ENCODE measurements at places on chromosomes 3 and 15. TPM values are rescaled to one million over a fixed set of nuclear protein-coding genes. Genes with fewer than 3 reads are reported as not detected.

Gene RBP2
- not detected for polyA plus RNA-seq

Gene SERPINI2
- polyA plus RNA-seq: not detected

Gene HCN4
- polyA plus RNA-seq: not detected

Gene BOC
- polyA plus RNA-seq: 16.5 TPM

Gene ZNF502
- 1.8 TPM for polyA plus RNA-seq

Gene EMC7
- polyA plus RNA-seq: 50.6 TPM

Gene EPHA6
- polyA plus RNA-seq: not detected

Gene MESP1
- polyA plus RNA-seq: not detected

Gene ZNF660
- 0.01 TPM for polyA plus RNA-seq

Gene CD200
- polyA plus RNA-seq: 4.2 TPM

Gene KLF13
- 25.1 TPM for polyA plus RNA-seq

Gene SAXO2
- 2.0 TPM for polyA plus RNA-seq

Gene DUOX1
- 10.5 TPM for polyA plus RNA-seq
